CMK (cell line): ENCODE measurements at places on chromosomes 12 and 14.

DNA sequence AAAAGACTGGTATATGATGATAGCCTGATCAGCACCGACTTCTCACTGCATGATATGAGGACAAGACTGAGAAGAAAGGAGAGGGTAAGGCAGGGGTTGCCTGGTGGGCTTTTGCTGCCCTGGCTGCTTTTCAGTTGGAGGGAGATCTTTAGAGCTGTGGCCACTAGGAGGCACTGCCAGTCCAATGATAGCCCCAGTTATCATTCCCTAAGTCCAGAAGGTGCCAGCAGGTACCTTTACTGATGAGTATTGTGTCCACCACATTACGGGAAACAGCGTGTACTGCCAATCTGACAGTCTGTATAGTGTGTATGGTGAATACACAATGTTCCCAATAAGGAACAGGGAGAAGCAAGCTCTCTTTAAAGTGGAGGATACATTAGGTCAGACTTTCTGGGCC is 55.8 kb upstream of the CCDC175 start:
- DNase-seq = no peak

DNA sequence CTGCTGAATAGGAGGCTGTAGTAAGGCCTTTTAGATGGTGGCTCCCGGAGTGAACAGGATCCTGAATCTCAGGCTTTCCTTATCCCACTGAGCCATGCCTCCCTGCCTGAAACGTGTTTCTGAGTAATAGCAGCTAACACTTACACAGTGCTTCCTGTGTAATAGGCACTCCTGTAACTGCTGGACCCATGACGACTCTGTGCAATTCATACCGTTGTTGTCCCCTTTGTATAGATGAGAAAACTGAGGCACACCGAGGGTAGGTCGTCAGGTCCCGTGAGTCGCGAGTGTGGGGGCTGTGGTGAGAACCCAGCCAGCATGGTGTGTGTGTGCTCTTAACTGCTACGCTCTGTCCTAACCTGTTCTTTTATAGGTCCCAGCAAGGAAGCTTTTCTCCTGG is 193.6 kb downstream of the CACNA1C start:
- DNase-seq = no peak

DNA sequence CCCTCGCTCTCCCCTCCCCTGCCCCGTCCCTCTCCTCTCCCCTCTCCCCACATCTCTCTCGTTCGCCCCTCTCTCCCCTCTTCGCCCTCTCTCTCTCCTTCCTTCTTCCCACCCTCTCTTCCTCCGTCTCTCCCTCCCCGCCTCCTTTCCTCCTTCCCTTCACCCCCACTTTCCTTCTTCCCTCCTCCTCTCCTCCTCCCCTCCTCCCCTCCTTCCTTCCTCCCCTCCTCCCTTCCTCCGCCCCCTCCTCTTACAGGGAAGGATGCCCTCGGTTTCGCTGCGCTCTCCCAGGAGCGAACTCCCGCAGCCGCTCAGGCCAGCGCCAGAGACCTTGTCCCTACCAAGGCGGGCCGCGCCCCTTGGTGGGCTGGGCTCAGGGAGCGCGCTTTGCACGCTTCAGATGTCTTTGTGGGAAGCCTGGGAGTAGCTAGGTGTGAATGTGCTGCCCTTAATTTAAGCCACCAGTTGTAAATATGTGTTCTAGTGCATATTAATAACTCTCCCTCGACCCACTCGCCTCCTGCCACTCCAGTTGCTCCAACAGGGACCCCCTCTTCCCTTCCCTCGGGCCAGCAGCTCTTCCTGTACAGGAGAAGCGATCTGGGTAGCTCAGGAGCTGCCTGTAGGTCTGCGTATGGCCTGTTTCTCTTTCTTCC is 13.3 kb upstream of the MAP3K9 start:
- no peak for DNase-seq

GRCh38 chr14:24863968-24864684 is 185.8 kb downstream of the STXBP6 start:
- no peak for DNase-seq

DNA sequence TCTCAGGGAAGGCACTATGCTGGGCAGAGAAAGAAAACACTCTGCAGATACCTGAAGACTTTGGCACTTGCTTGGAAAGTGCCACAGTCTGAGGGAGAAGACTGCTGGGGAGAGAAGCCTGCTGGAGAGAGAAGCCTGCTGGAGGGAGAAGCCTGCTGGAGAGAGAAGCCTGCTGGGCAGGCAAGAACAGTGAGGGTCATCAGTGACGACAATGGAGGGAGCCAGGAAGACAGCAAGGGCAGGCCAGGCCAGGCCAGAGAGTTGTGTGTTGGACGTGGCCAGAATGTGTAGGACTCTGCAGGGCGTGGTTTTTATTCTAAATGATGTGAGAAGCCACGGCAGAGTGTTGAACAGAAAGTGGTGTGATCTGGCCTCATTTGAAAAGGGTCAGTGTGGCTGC is 185.3 kb upstream of the ABCD2 start:
- no peak for DNase-seq

DNA sequence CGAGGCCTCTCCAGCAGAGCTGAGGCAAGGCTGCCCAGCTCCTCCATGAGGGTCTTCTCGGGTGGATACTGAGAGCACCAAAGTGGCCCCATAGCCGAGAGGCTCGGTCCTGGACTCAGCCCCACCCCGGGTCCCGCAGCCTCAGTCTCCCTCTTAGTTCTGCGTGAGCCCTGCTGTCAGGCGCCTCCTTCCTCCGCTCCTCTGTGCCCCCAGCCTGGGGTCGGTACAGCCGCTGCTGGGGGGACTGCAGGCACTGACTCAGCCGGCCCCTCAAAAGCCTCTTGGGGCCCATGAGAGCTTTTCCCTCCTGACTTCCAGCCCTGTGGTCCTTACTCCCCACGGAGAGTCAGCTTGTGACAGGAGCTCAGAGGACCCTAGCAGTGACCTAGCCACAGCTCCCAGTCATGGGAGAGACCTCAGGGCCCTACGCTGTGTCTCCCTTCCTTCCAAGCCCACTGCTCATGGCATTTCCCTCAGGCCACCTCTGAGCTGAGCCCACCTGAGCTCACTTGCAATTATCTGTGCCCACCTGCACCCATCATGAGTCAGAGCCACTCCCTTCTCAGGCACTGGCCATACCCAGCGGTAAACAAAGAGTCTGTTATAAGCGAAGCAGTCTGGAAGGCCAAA is 295.0 kb upstream of the RTL1 start:
- no peak for DNase-seq

DNA sequence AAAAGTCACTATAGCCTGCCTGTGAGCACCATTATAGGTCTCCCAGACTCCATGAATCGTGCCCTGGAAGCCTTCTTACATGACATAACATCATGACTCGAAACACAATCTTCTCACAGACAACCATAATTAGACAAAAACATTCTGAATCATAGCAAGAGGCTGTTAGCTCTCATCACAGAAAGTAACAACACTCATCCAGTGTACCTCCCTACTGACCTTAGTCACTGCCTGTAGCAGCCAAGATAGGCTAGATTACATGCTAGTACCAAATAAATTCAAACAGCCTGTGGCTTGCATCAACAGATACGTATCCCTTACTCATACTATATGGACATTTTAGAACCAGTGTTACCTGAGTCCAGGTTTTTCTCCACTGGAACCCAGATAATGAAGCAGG is 663.8 kb upstream of the FOXG1 start:
- DNase-seq = no peak

GRCh38 chr12:2384533-2385351 is 332.0 kb downstream of the CACNA1C start:
- no peak for DNase-seq

DNA sequence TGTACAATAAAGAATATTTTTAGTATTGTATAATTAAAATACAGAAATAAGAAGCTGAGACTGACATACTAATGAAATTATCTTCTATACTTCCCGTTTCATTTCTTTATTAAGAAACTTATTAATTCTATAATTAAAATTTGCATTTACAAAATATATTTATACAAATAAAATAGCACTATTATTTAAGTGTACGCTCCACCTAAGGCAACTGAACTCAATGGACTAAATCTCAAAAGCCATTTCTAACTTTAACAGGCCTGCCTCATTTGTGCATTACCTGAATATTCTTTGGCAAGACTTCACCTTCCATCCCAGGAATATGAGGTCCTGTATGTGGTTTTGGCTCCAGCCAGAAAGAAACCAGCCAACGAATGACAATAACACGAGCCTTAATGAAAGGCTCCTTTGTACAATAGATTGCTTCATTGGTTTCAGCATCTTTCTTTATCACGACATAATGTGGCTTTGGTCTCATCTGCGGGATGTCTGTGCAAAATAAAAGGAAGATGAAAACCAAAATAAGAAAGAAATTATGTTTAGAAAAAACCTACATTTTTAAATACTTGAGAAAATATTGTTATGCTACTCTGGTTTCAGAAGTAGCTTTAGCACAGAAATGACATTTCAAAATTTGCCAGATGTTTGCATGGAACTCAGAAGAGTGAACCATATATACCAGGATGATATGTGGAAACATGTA is 58.7 kb downstream of the RALGAPA1 start:
- DNase-seq = no peak

DNA sequence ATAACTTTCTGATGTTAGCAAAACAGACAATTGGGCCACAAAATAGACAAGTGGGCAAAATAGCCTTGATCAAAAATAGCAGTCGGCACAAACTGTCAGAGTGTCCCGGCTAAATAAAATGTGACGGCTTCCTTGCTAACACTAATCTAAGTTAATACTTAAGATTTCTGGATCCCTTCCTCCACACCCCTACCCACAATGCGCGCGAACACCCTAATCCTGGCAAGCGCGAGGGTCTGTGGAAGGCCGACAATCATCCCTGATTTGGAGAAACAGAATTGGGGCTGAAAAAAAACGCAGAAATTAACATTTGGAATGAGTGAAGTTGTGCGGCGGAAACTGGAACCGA is 489 bp downstream of the CEP290 start:
- no peak for DNase-seq

GRCh38 chr14:99815696-99816095 is 22.5 kb downstream of the EML1 start:
- no peak for DNase-seq
